ENCODE measurements at places on chromosomes 13 and 19.

DNA sequence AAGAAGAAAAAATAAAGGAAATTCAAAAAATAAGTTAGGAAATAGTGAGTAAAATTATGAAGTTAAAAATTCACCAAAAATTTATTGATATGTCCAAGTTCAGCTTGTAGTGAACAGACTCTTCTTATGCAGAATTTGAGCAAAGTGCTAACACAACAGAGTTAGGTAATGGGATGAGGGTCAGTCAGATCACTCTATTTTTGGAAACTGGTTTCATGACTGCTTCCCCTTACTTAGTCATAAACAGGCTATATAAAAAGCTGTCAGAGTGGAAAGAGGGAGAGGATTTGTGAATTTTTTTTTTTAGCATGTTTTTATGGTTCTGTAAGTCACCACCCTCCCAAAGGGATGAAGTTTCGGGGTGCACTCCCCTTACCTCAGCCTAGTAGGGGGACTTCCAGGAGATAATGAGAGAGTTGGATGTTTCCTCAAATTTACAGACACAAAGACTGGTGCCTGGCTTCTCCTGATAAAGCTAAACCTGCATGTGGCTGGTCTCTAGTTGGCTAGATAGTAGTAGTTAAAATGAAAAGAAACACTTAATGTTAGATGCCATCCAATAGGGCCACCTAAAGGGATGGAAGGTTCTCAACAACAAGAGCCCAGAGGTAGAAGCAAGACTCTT lies 4.5 kb downstream of the CPB2 start:
- H3K36me3 ChIP-seq: no peaks in the 10 kb centered on the region
- no peak overlapping the region for H3K4me3 ChIP-seq
- H3K4me1 ChIP-seq: no peaks in the 10 kb centered on the region

DNA sequence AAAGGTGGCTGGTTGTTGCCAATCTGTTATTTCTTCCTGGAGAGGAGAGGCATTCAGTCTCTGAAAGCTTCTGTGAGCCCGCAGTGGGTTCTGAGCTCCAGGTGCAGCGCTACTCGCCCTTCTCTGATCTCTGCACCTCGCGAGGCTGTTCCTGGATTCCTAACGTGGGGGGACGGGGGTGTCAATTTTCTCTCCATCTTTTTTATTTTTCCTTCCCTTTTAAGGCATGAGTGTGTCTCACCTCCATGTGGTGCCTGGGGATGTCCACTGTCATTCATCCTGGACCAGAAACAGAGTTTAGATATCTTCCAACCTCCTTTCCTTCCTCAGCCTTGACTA lies 626 bp downstream of the ZNF233 start:
- no peaks in the 10 kb centered on the region for H3K27me3 ChIP-seq
- H3K36me3 ChIP-seq: no peaks in the 10 kb centered on the region
- peak overlapping the region; percentile 71 for H3K27ac ChIP-seq
- no peak for DNase-seq
- H3K4me3 ChIP-seq: peak overlapping the region; percentile 55

- no peaks in the 10 kb centered on the region for H3K27me3 ChIP-seq
- no peaks in the 10 kb centered on the region for H3K36me3 ChIP-seq
- no peak overlapping the region for H3K4me3 ChIP-seq
- DNase-seq: no peak
- H3K27ac ChIP-seq: no peak overlapping the region
Measured at GRCh38 chr13:43516401-43516833, 270.4 kb downstream of the ENOX1 start.

DNA sequence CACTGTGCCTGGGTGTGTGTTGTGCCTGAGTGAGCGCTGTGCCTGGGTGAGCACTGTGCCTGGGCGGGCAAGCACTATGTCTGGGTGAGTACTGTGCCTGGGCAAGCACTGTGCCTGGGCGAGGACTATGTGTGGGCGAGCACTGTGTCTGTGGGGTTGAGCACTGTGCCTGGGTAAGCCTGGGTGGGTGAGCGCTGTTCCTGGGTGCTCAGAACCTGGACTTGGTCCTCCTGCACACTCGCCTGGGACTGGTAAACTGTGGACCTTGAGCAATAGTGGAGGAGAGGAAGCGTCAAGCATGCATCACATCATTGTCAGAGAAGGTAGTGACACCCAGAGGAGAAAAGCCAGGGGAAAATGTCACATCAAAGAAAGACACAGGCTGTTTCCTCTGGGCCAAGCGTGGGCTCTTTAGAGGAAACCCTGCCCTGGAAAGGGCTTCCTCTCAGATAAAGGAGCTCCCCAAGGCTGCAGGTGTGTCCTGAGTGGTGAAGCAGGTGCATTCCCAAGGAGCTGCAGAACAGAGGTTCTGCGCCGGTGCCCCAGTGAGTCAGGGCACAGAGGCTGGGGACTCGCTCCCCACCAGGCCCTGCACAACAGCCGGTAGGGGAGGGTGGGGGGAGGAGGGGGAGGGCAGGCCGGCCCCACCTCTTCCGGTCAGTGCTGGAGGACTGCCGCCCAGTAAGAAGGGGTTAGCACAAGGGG lies 141.2 kb downstream of the TEX29 start:
- no peak for DNase-seq
- H3K4me3 ChIP-seq: no peak overlapping the region
- no peaks in the 10 kb centered on the region for H3K4me1 ChIP-seq
- H3K36me3 ChIP-seq: no peaks in the 10 kb centered on the region
- no peaks in the 10 kb centered on the region for H3K27me3 ChIP-seq

- peak overlapping the region; percentile 27 for H3K27ac ChIP-seq
- DNase-seq: peak; percentile 50
- H3K4me1 ChIP-seq: peaks cover 44% of the 10 kb centered on the region
- no peaks in the 10 kb centered on the region for H3K36me3 ChIP-seq
Measured at GRCh38 chr13:99218969-99219368, 18.3 kb downstream of the UBAC2 start.

- no peak for DNase-seq
- H3K27ac ChIP-seq: no peak overlapping the region
- no peak overlapping the region for H3K4me3 ChIP-seq
- H3K4me1 ChIP-seq: no peaks in the 10 kb centered on the region
- no peaks in the 10 kb centered on the region for H3K27me3 ChIP-seq
- H3K36me3 ChIP-seq: no peaks in the 10 kb centered on the region
Measured at GRCh38 chr19:3268326-3268725, 43.9 kb downstream of the CELF5 start.

- H3K4me1 ChIP-seq: no peaks in the 10 kb centered on the region
- H3K4me3 ChIP-seq: peak overlapping the region; percentile 50
- peak overlapping the region; percentile 55 for H3K27ac ChIP-seq
- H3K27me3 ChIP-seq: no peaks in the 10 kb centered on the region
- DNase-seq: no peak
Measured at GRCh38 chr13:23160638-23161480, 19.9 kb upstream of the SGCG start.

GRCh38 chr19:38569368-38569983 lies 48.3 kb downstream of the MAP4K1 start:
- no peak overlapping the region for H3K4me3 ChIP-seq
- H3K36me3 ChIP-seq: no peaks in the 10 kb centered on the region
- DNase-seq: no peak
